OCI-M1 (cell line): ENCODE measurements at places on chromosomes 11 and 22.
A peak's percentile ranks its signal among the peaks of the same experiment; 100 is the strongest.

GRCh38 chr11:17395978-17396377 is 7.5 kb upstream of the KCNJ11 start:
- DNase-seq: no peak

DNA sequence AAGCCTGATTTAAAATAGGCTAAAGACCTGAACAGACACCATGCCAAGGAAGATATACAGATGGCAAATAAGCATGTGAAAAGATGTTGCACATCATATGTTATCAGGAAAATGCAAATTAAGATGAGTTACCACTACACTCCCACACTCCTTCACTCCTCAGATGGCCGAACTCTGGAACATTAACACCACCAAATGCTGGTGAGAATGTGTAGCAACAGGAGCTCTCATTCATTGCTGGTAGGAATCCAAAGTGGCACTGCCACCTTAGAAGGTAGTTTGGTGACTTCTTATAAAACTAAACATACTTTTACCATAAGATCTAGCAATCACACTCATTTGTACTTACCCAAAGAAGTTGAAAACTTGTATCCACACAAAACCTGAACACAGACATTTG is 2047.3 kb downstream of the LRRC4C start:
- DNase-seq: no peak

GRCh38 chr11:36741515-36741914 is 143.5 kb upstream of the RAG2 start:
- no peak for DNase-seq

- no peak for DNase-seq
Observed at GRCh38 chr11:121113611-121114010, 12.6 kb downstream of the TECTA start.

- no peak for DNase-seq
Observed at GRCh38 chr22:45974498-45974897, 2.5 kb downstream of the WNT7B start.

DNA sequence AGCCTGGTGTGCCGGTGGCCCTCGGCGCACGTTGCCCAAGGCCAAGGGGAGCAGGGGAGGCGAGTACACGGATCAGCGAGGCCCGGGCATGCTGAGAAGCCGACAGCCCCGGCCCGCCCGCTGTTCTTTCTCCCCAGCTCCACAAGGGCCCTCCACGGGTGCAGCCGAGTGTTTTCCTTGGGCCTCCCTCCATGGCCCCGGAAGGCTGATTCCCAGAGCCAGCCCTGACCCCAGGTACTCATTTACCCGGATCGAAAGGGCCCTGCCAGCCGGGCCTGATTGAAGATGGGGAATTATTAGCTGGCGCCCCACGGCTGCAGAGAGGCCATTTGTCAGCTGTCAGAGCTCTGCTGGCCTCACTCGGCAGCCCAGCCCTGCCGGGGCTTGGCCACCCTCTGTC is 53.1 kb downstream of the WNT7B start:
- DNase-seq: no peak

- DNase-seq: no peak
Observed at GRCh38 chr11:125662689-125663088, 18.0 kb downstream of the ACRV1 start.

GRCh38 chr11:1884303-1884700 is 7.4 kb downstream of the PRR33 start:
- DNase-seq: no peak

- DNase-seq: no peak
Observed at GRCh38 chr11:103907548-103908455, 128.6 kb upstream of the DDI1 start.

GRCh38 chr11:57493507-57494503 is 21.7 kb downstream of the SLC43A1 start:
- DNase-seq: peak; percentile 79

GRCh38 chr11:47233989-47234668 is 14.5 kb downstream of the ACP2 start:
- peak; percentile 54 for DNase-seq

DNA sequence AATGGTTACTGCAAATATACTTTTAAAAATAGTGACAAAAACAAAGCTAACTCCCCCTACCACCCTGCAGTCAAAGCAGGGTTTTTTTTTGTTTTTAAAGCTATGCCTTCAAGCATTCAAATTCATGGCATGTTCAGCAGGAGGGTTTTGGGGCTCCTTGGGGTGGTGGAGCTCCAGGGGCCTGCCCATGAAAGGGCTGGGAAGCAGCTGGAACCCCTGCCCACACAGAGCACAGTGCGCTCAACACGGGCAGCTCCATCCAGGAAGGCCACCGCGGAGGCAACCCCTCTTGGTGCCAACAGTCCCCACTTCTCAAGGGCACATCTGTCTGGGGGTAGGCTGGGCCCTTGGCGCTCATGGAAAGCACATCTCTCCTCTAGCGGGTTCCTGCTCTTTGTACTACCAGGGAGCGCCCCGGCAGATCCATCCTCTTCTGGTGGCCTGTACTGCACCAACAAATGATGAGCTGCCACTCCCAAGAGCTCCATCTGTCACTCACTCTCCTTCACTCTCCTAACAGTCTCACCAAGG is 16.6 kb upstream of the PHLDA2 start:
- no peak for DNase-seq

GRCh38 chr11:119029340-119030028 is 1.2 kb downstream of the SLC37A4 start:
- peak; percentile 77 for DNase-seq

- DNase-seq: peak; percentile 74
Observed at GRCh38 chr11:43585877-43586608, 94.5 kb upstream of the HSD17B12 start.

- DNase-seq: peak; percentile 39
Observed at GRCh38 chr11:70818351-70818750, 420.0 kb downstream of the CTTN start.

DNA sequence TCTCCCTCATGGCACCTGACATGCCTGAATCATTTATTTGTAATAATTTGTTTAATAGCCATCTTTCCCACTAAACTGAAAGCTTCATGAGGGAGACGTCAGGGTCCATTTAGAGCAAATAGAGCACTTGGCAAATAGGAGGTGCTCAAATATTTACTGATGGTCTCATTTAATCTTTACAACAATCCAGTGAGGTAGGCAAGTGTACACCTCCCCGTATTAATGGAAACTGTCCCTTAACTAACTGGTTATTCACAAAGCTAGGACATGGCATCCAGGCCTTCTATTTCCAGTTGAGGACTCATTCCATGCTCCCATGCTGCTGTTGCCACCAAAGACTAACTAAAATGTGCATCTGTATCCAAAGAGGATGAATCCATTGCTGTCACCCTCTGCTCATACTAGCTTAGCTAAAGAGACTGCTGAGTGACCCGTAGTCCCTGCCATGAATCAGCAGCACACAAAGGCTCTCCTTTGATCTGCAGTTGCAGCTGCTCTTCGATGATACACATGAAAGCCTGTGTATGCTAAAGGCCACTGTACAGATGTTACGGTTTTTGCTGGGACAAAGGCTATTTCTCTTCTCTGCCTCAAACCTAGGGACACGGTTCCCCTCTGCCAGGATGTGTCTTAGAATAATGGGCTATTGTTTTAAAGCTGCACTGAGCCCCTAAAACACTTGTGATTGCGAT is 82.6 kb downstream of the RAB30 start:
- no peak for DNase-seq

GRCh38 chr11:61743486-61744095 is 8.8 kb upstream of the MYRF start:
- no peak for DNase-seq

DNA sequence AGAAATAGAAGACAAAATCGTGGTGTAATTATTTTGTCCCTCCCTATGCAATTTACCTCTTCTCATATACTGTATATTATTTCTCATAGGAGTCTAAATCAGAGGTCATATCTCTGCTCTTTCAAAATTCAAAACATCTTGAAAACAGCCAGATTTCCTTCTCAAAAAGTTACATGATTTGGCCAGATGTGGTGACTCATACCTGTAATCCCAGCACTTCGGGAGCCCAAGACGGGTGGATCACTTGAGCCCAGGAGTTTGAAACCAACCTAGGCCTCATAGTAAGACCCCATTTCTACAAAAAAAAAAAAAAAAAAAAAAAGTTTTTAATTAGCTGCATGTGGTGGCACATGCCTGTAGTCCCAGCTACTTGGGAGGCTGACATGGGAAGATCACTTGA is 29.0 kb upstream of the DNAJB7 start:
- no peak for DNase-seq

DNA sequence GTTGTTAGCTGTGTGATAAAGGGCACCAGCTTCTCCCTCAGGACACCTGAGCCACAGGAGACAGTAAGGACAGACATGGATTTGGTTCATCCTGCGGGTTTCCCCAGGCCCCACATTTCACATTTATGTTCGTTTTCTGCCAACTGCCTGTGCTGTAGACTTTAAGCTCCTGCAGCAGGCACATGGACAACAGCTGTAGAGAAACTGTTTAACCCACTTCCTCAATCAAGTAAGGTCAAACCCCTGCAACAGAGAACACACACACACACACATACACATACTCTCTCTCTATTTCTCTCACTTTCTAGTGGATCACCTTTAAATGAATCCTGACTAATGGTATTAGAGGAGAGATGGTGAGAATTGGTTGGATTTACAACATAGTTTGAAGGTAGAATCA is 90.7 kb downstream of the C11orf87 start:
- DNase-seq: peak; percentile 74

- DNase-seq: no peak
Observed at GRCh38 chr11:134925432-134925831, 513.4 kb upstream of the B3GAT1 start.

DNA sequence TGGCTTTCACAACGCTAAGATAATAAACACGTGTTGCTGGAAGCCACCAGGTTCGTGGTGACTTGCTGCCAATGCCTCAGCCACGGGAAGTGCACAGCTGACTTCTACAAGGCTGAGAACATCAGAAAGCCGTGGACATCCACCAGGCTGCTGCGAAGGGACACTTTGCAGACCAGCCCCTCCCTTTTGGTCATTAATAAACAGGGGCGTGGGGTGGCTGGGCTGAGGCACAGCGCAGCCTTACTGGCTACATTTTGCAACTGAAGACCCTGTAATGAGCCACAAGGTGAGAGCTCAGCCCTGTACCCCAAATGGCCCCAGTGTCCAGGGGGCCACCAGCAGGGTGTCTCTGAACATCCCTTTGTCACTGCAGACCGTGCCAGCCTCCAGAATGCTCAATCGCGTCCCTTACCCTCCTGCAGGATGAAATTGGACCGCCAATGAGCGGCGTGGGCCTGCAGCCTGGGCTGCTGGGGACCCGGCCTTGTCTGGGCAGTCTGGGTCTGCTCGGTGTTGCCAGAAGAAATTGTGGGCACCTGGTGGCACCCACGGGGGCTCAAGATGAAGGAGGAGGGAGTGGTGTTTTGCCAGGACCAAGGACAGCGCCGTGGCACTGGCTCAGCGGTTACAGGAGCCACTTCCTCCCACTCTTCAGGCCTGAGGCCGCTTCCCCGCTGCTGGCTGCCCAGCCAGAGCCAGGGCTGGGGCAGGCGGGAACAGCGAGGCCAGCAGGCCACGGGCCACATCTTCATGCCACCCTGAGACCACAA is 181.9 kb downstream of the CTTN start:
- DNase-seq: peak; percentile 58
